ENCODE measurements at places on chromosomes 1 and 21.

DNA sequence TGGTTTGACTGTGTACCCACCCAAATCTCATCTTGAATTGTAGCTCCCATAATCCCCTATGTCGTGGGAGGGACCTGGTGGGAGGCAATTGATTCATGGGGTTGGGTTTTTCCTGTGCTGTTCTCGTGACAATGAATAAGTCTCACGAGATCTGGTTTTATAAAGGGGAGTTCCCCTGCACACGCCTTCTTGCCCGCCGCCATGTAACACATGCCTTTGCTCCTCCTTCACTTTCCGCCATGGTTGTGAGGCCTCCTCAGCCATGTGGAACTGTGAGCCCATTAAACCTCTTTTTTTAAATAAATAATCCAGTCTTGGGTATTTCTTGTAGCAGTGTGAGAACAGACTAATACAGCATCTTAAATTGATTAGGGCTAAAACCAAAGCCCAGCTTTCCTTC is 22.6 kb upstream of the RERE start:
- DNase-seq = no peak

DNA sequence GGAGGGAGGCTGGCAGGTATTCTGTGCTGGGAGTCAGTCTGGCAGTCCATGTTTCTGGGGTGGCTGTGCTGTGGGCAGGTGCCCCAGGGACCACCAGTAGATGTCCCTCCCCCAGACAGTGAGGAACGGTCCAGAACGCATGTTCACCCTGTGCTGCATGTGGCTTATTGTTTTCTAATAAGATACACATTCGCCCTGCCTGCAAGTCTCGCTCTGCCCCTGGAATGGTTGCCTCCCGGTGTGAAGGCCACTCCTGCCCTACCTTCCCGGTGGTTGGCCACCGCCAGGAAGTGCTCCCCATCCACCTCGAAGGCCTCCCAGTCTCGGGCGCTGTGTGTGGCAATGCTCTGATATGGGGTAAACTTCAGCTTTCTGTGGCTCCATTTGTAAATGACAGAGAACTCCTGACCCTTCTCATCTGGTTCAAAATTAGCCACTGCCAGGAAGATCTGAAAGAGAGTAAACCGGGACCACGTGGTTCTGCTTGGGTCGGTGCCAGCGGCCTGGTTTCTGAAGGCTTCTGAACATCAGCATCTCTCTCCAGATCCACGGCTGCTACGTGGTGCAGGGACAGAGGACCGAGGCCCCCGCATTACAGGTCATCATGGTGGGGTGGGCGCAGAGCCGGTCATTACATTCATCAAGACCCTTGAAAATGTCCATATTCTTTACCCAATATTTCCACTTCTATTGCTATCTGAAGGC is 14.5 kb downstream of the KRTAP10-1 start:
- DNase-seq = no peak

- DNase-seq = no peak
These were observed 50.6 kb downstream of the LMO4 start for GRCh38 chr1:87379306-87379705.

DNA sequence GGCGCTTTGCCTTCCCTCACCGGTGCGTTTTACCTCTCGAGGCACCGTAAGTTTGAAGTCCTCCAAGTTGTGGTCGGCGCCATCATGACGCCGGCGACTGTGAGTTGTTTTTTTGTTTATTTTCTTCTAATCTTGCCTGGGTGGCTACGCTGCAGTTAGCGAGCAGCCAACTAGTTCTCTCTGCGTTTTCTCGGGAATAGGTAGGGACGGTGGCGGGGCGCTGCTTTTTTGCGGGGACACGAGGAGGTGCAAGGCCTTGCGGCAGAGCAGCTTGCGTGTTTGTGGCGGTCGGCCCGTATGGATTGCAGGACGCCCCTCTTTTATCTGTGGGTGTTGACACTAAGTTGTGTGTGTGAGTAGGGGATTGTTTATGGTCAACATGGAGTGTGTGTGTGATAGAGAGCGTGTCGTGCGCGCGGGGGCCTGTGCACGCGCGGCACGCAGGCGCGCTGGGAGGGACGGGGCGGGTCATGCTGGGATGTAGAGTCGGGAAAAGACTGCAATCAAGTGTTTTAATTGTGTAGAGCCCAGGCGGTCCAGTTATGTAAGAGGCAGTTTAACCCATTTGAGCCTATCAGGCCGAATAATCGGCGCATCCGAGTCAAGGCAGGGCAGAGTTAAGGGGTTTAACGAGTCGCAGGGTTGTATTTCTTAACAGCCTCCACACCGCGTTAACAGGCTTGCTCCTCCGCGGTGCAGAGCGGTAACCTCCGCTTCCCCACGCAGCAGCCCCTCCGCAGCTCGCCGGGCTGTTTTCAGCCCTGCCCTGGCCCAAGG is 1.2 kb upstream of the NEGR1 start:
- DNase-seq = peak; percentile 84

DNA sequence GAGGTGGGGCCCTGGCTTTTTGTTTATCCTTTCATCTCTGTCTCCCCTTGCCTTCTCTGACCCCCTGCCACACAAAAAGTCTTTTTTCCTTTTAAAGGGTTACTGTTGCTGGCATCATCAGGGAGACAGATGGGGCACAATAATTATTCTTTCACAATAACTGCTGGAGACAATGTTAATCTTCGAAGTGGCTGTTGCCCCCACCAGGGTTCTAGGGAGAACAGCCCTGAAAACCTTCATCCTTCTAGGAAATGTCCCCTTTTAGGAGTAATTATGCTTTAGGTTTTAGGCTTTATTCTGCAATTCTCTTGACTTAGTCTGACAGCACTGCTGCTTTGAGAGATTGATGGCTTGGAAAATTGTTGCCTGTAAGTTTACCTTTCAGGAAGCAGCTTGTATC is 150.0 kb downstream of the NOS1AP start:
- DNase-seq = peak; percentile 71

GRCh38 chr21:32127081-32127480 is 151.8 kb downstream of the MIS18A start:
- DNase-seq = no peak

GRCh38 chr1:37655274-37655673 is 20.6 kb upstream of the RSPO1 start:
- no peak for DNase-seq

DNA sequence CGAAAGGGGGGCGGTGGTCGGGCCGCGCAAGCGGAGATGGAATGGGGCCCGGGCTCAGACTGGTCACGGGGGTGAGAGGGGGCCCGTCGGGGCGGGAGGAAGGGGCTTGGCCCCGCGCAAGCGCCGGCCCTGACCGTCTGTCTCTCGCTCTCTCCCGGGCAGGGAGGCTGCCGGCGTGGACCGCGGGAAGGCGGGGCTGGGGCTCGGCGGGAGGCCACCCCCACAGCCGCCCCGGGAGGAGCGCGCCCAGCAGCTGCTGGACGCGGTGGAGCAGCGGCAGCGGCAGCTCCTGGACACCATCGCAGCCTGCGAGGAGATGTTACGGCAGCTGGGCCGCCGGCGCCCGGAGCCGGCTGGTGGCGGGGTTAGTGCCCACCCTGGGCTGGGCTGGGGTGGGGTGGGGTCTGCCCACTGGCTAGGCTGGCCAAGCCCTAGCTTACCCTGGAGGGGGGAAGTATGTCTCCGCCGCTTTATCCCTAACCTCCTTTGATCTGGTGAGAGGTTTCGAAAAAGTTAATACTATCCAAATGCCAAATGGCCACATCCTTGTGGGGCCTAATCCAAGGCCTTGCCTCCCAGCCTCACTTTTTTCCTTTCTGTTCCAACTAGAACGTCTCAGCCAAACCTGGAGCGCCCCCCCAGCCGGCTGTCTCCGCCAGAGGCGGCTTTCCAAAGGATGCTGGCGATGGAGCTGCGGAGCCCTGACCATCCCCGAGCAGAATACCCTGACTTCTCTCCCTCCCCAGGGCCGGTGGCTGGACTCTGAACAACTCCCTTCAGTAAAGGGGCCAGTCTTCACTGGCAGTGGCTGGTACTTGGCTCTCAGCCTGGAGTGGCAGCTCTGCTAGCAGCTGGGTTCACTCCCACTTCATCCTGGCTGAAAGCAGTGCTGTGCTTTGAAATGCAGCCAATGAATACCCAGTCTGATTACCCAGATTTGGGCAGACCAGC is 636 bp upstream of the YRDC start:
- DNase-seq = peak; percentile 19
